A673 (cell line): ENCODE measurements at places on chromosomes 7 and 10. TPM values are rescaled to one million over a fixed set of nuclear protein-coding genes. Genes with fewer than 3 reads are reported as not detected.

- DNase-seq, result no peak
These were observed 682 bp downstream of the HGF start for GRCh38 chr7:81768951-81769778.

- DNase-seq, result no peak
These were observed 149.6 kb upstream of the ADO start for GRCh38 chr10:62654966-62655336.

GRCh38 chr7:71298378-71298777 lies 166.4 kb downstream of the GALNT17 start:
- DNase-seq, result no peak

DNA sequence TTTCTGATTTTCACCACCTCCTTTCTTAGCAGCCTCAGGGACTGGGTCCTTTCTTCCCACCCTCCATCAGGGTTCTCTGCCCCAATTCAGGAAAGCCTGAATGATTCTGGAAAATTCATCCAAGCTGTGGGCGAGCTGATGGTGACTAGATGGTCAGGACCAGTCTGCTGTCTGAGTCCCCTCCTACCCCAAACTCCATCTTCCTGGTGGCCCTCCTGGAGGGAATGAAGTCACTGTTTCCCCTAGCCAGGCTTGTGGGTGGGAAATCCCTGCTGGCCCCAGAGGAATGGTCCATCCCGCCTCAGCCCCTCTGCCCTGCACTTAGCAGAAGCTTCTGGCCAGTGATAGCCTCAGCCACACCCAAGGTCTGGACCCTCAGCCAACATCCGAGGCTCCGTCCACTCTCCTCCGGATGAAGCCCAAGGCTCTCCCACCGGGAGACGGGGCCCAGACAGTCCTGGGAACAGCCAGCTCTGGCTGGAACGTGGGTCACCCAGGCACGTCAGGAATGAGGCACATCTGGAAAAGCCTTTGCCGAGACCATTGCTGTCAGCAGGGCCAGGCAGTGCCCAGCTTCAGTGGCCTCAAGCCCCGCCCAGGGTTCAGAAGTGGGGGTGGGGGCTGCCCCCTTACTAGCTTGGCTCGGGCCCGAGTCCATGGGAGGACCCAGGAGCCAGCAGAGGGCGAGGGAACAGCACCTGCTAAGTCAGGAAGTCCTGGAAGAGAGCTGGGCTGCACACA lies 4.0 kb upstream of the AQP1 start:
- DNase-seq, result no peak

DNA sequence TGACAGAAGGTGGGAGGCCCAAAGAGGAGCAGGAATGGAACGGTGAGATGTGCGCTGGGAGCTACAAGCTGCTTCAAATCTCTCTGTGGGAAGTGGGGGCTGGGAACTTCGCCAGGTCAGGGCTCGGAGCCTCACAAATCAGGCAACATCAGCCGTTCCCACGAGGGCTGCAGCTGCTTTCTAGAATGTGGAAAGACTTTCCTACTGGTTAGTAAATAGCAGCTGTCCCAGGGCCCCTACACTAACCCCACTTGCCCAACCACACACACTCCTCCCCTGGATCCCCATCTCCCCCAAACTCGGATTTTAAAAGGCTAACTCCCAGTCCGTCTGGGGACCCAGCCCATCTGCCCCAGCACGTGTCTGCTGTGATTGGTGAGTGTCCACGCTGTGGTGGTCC lies 40.6 kb upstream of the PITRM1 start:
- no peak for DNase-seq

The GRM3 gene
- not detected in 2 replicates for total RNA-seq

The STYXL1 gene
- total RNA-seq, result 36.3 and 40.3 TPM in 2 replicates

The AKR1C1 gene
- 9.8 and 10.2 TPM in 2 replicates for total RNA-seq

The FEZF1 gene
- 85.9 and 114 TPM in 2 replicates for total RNA-seq
